ENCODE measurements at places on chromosomes 3 and 15.

GRCh38 chr3:100004931-100005330 is 109.4 kb downstream of the FILIP1L start:
- DNase-seq, result no peak

DNA sequence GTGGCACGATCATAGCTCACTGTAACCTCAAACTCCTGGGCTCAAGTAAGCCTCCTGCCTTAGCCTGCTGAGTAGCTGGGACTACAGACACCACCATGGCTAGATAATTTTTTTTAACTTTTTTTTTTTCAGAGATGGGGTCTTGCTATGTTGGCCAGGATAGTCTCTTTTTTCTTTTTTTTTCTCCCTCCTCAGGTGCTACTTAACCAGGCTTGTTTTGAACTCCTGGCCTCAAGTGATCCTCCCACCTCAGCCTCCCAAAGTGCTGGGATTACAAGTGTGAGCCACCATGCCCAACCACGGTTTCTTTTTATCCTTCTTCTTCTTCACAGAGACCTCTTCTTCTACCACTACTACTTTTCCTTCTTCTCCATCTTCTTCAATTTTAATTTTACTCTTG is 53.8 kb upstream of the MAP4 start:
- no peak for DNase-seq

- no peak for DNase-seq
These were observed 87.3 kb downstream of the TFG start for GRCh38 chr3:100796556-100796955.

DNA sequence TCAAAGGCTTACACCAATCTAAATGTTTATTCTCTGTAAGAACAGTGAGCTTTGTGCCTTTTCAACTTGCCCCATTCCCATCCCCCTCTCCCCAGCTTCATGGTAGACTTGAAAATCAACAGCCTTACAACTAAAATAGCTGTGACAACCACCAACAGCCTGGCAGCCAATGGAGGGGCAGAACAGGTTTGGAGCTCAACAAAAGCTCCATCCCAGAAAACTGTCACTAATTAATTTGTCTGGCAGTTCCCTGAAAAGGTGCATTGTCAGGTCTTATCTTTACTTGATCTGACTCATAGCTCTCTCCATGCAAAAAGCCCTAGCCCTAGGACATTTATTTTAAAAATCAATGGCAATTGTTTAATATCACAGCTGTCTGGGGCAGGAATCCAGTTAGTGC is 22.6 kb downstream of the MTHFS start:
- no peak for DNase-seq

DNA sequence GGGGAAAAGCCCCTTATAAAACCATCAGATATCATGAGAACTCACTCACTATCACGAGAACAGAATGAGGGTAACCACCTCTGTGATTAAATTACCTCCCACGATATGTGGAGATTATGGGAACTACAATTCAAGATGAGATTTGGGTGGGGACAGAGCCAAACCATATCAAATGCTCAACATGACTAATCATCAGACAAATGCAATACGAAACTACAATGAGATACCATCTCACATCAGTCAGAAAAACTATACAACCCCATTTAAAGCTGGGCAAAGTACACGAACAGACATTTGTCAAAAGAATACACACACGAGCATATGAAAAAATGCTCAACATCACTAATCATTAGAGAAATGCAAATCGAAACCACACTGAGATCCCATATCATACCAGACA is 67.7 kb downstream of the SCAPER start:
- DNase-seq, result no peak

GRCh38 chr3:20232906-20233780 is 47.1 kb upstream of the SGO1 start:
- DNase-seq, result no peak

- no peak for DNase-seq
These were observed 55.5 kb upstream of the PLXNA1 start for GRCh38 chr3:126927401-126927750.

DNA sequence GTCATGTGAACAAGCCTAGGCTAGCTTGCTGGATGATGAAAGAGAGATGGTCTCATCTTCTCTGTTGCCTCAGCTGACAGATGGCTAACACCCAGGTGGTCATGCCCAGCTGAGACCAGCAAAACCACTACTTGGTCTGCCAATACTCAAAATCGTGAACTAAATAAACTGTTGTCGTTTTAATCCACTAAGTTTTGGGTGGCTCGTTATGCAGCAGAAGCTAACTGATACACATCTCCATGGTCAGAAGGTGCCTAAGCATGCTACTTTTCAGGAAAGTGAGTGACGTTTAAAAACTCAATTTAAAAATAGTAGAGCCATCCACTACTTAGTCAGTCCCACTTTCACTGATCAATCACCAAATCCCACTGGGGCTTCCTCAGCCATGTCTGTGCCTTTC is 52.8 kb downstream of the CCR4 start:
- no peak for DNase-seq

- no peak for DNase-seq
These were observed 41.9 kb downstream of the ATP8B4 start for GRCh38 chr15:50077176-50077575.

GRCh38 chr3:194396859-194397756 is 2.0 kb downstream of the GP5 start:
- DNase-seq, result peak; percentile 13

DNA sequence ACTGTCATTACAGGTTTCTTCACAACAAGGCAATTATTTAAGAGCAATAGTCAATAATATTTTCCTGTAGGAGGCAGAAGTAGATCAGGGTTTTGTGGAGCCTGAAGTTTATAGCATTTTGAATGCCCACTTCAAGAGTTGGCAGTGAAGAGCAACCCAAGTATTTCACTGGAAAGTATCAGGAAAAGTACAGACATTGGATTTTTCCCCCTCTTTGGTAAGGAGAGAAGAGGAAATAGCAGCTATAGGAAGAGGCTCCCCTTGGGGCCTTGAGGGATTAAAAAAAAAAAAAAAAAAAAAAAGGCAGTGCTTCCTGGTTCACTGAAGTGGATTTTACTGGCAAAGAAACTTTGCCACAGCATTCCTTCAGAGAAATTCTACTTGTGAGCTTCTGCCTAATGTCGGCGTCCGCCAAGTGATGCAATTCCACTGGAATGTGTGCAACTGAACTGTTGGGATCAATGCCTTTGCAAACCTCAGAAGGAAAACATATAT is 5.7 kb upstream of the CNTN6 start:
- DNase-seq, result no peak

DNA sequence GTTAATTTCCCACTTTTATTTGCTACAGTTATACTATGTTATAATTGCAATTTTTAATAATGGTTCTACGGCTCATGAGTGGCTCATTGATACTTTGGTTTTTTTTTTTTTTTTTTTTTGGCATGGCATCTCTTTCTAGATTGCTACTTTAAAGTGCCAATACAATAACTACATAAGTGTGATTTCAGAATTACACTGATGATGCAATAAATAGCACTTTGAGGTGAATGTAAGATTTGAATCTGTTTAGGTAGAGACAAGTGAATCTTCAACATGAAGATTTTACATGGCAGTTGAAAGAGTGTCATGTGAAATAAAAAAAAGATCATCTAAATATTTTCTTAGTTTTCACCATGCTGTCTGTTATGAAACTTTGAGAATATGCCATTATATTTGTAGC is 75.7 kb downstream of the KBTBD8 start:
- DNase-seq, result no peak

- no peak for DNase-seq
These were observed 221.4 kb downstream of the SOX2 start for GRCh38 chr3:181933052-181933618.

DNA sequence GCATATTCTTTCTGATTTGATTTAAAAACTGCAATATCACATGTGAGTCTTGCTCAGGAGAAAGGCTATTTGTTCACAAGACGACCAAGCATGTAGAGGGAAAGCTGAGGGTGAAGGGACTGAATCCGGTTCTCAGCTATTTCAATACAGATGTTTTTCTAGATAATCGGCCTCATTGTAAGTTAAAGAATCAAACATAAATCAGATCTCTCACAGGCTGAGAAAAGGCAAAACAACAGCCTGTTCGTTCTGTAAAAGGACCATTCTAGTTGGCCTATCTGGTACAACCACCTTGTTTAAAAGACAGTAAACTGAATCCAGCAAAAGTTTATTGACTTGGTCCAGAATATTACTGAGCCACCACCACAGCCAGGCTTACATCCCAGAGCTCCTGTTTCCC is 1045.7 kb upstream of the CFAP20DC start:
- DNase-seq, result no peak

- peak; percentile 24 for DNase-seq
These were observed 1.0 kb downstream of the LRCH3 start for GRCh38 chr3:197791892-197792647.

GRCh38 chr3:128372281-128372680 is 94.4 kb downstream of the DNAJB8 start:
- DNase-seq, result no peak

DNA sequence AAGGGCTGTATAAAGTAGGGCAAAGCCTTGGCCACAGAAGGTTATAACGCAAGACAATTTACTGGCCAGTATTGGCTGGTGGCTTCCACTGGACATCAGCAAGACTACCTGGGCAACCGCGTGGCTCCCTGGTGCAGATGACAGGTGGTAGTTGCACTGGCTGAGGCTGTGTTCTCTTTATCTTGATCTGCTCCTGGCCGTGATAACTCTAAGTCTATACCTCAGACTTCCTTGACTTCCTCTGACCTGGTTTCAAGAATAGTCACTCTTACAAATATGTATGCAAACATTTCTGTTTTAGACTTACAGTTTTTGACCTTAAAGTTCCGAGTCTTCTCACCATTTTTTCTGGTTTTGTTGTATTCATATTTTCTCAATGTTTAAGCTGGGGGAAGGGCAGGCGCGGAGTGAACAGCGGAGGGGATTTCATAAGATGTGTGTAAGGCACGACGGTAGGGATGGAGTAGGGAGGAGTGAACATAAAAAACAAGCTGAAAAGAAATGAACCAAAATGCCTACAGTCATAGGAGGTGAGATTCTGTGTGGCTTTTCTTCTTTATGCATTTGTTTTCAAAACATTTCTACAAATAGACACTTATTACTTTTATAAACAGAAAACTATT is 15.2 kb upstream of the TMEM212 start:
- no peak for DNase-seq

- no peak for DNase-seq
These were observed 210.8 kb upstream of the ARHGEF26 start for GRCh38 chr3:153910387-153910786.

GRCh38 chr3:84440291-84440690 is 518.5 kb upstream of the CADM2 start:
- no peak for DNase-seq

- DNase-seq, result no peak
These were observed 37.0 kb downstream of the ZNF710 start for GRCh38 chr15:90037961-90038631.

DNA sequence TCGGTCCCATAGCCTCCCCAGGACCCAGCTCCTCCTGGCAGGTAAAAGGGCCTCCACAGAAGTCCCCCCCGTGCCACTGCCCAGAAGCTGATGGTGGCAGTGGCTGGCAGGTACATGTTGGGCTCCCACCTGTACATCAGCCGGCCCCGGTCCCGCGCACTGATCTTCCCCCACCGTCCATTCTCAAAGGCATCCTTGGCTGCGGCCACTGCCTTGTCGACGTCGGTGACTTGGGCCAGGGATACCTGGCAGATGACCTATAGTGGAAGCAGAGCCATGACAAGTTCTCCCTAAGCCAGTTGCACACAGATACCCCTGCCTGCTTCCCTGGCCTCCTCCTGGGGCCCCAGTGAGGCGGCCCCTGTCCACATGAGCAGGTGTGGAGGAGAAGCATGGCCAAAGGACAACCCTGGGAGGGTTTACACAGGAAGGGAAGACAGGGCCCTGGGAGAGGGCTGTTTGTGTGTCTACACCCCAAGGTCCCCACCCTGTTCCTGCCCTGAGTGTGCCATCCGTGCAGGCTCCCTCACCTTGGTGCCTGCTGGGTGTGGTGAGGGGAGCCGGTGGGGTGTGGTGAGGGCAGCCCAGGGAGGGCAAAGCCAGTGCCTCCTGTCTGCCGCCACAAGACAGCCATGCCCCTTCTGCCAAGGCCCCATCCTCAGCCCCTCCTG is 44.8 kb downstream of the ALDH1L1 start:
- no peak for DNase-seq

DNA sequence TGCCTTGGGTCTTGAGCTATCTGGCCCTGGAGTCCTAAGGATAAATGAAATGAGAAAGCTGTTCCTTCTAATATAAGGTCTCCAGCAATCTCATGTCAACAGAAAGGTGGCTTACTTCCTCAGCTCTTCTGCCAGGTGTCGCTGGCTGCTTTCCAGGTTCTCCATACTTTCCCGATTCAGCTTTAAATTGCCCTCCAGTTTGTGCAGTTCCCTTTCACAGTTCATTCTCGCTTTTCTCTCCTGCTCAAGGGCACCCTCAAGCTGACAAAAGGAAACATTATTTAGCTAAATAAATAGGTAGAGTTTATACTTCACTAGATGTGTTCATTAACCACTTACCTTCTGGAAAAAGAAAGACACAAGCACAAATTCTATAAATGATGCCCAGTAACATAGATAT is 73.0 kb downstream of the MYH15 start:
- no peak for DNase-seq

DNA sequence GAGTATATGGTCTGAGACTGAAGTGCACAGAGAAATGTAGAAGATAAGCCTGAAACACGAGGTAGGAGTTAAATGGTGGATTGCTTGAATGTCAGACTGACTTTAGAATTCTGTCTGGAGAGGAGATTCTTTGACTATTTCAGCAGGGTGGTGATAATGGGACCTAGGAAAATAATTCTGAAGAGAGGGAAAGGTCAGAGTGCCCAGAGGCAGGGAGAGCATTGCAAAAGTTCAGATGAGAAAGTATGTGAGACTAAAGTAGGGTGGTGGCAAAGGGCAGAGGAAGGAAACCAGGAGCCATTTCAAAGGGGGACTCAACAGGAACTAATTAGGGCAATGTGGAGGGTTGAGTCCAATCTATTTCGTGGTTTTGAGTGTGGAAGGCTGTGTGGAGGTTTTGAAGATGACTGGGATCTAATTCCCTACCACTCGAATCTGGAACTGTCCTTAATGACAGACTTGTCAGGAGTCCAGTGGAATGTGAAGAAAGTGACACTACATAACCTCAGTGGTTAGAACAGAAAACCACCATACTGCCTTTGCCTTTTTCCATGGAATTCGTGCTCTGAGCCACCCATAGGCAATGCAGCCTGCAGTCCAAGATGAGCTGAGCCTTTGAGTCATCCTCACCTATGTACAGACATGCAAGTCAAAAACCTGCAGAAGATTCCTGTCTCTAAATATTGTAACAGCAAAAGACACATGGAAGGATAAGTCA is 16.1 kb downstream of the CPOX start:
- no peak for DNase-seq

DNA sequence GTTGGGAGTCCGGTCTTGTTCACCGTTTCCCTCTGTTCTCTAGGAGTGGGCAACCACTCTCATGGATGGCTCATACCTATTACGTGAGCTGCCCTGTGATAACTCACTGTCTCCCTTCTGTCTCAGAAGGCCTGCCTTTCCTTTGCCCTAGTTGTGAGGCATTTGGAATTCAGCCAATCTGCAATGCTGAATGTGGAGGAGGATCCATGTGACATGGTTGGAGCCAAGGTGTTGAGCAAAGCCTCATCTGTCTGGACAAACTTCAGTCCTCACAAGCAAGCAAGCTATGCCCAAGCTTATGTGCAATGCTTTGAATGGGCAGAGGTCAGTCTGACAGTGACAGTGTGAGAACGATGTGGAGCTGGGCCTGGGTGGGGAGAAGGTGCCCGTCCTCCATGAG is 37.8 kb upstream of the ATP10A start:
- no peak for DNase-seq
